ENCODE measurements at places on chromosomes 16 and 17.

GRCh38 chr17:73585583-73585982 is 58.7 kb downstream of the SDK2 start:
- no peak for DNase-seq

DNA sequence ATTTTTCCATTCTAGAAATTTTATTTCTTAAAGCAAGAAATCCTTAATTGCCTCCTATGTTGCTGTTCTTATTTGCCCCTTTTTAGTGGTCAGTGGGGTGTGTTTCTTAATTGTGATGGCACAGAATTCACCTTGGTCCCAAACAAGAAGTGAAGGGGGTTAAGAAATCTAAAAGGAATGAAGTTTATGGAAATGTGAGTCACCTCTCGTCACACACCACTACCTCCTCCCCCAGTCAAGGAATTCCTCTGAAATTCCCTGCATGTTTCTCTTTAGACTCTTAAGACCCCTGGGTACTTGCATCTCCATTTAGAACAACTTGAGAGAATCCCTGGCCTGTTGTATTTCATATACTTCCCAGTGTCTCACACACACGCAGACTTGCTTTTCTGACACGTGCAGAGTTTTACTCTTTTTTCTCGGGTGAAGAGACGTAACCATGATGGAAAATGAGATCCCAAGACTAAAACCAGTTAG is 247.4 kb downstream of the PRKCA start:
- DNase-seq: no peak

DNA sequence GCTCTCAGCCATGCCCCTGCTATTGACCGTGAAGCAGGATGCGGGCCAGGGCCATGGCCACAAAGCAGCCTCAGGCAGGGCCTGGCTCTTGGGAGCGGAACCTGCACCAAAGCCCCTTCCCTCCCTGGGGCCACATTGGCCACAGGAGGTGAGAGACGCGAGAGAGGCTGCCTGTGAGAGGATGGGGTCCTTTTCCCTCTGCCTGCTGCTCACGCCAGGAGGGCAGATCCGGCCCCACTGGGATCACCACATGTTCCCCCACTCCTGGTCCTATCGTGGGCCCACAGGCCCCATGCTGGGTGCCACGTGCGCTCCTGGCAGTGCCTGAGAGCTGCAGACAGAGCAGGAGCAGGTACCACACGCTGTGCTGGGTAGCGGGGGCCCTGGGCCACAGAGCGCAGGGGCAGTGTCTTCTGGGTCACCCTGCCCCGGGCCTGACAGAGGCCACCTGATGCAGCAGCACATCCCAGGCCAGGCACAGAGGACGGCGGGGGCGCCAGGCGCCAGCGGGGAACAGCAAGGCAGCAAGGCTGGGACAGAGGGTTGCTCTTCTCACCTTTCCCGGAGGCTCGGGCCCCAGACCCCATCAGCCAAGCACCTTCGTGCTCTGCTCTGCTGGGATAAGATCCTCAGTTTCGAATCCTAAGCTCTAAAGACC is 9.2 kb upstream of the NUDT16L1 start:
- no peak for DNase-seq

DNA sequence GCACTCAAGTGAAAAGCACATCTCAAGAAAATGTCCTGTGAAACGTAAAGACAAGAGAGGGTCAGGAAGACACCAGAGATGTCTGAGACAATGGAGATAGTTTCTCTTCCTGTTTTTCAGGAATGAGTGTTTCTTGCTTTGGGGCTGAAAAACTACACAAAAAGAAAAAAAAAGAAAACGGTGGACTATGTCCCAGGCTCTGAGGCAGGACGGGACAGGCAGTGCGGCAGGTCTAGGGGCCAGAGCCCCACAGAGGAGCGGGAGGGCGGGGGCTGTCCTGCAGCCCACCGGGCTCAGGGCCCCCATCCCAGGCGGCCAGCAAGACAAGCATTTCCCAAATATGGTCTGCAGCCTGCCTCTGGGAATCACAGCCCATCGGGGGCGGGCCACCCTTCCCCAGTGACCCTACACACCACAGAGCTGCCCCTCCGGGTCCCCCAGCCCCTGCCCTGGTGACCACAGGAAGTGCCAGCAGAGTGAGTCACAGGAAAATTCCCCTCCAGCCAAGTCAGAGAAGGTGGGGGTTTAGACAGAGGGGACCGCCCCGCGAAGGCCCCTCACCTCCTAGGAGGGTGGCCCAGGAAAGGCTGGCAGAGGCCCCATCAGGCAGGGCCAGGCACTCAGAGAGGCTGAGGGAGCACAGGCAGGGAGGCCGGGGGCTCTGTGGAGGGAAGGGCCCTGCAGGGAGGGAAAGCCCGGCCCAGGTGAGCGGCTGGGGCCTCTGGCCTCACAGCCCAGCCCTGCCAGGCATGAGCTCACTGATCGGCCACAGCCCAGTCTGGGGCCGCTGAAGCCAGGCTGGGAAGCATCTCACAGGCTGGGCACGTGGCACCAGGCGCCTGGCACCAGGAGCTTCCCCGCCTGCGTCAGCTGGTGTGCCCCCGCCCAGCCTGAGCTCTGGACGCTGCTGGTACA is 6.3 kb downstream of the BCAR1 start:
- DNase-seq: no peak

DNA sequence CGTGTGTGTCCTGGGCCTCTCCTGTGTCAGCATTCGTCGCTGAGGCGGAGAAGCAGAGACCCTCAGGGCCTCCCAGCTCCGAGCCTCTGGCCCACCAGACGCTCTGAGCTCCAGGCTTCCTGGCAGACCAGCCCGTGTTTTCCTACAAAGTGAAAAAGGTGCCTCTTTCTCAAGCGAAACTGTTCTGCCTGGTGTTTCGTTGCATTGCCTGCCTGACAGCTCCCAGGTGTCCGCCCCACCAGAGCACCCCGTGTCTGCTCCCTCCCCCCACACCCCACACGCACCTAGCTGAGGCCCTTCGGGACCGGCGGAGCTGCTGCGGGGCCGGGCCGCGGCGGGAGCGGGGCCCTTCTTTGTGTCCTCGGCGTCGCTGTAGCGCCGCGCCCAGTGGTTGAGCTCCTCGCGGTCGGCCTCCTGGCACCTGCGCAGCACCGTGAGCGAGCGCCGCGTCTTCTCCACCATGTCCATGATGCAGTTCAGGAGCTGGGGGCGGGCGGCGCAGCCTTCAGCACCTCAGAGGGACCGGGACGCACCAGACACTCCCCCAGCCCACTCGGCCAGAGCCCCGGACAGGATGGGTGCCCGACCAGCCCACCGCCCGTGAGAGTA is 14.7 kb upstream of the PABPN1L start:
- no peak for DNase-seq

DNA sequence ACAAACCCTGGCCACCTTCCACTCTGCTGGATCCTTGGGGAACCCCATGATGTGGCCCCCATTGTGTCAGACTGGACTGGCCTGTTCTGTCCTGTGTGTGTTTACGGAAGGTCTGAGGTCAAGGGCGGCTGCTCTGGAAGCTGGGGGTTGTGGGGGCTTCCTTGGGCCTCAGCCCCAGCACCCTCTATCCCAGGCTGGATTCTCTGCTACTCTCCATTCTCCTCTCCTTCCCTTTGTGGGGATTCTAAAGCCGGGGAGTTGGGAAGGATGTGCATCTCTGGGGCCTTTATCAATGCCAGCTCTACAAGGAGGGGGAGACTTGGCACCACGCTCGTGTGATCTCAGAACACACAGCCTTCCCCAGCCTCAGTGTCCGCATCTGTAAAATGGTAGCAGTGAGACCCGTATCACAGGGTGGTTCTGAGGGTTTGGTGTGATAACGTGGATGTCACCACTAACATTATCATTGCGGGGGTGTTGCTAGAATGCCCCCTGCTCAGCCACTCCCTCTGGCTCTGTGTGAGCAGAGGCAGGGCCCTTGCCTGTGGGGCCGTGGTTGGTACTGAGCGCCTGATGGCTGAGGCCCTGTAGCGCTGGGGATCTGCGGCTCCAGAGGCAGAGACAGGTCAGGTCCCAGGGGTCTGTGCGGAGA is 18.1 kb downstream of the ADGRG1 start:
- no peak for DNase-seq

DNA sequence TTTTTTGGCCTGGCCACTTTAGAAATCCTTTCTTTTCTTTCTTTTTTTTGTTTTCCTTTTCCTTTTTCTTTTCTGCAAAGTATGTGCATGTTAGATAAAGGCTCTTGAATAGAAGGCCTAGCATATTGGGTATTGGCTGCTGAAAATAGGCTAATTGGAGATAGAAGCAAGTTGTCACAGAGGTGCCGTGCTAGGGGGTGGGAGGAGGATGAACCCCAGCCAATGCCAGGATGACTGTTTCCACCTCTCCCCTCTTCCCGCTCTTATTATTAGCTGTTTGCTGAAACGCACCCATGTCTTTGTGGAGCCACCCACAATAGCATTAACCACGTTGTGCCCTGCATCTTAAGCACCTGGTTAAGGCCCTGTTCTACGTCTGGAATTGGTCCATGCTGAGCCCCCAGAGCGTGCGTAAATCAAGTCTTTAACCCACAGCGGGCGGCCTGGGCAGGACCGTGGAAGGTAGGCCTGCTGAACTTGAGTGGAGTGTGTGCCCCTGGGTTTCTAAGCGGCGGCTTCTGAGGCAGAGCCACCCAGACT is 123.6 kb downstream of the MSI2 start:
- no peak for DNase-seq

DNA sequence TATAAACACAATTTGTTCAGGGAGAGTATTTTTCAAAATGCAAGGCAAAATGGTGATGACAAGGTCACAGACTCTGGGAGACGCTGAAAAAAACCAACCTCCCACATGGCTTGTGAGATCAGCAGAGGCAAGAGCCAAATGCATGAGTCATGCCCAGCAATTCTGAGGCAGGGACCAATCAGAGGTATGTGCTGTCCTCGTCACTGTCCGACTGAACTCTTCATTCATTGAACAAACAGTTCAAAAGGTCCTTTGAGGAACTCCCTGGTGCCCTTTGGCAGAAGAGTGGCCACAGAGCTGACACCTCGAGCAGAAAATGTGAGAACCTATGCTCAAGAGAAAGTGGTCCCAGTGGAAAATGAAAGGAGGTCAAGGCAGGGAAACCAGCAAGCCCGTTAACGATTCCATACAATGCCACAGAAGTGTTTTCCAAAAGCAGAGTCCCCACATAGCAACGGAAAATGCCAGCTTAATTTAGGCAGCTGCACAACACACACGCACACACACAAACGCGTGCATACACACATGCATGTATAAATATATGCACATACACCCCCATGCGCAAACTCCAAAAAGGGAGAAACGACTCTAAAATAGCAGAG is 50.9 kb downstream of the CDH11 start:
- no peak for DNase-seq

GRCh38 chr16:24052329-24053098 is 203.6 kb upstream of the CACNG3 start:
- no peak for DNase-seq

- no peak for DNase-seq
Measured at GRCh38 chr17:72996791-72997190, 95.7 kb downstream of the SLC39A11 start.

DNA sequence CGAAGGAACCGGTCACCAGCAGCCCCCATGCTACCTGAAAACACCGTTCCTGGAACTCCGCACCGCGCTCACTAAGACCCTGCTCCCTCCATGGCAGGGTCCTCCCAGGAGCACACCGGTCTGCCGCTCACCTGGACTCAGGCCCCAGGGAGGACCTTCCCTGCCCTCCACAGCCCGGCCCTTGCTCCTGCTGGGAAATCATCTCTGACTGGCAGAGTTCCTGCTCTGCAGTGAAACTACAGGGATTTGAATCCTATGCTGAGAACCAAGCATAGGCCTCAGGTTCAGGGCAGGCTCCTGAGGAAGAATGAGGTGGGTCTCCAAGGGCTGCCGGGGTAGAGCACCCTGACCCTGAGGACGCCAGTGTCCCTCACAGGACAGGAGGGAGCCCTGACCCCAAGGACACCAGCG is 88.5 kb downstream of the KCNJ12 start:
- no peak for DNase-seq

- no peak for DNase-seq
Measured at GRCh38 chr16:83027973-83028372, 401.2 kb downstream of the CDH13 start.

GRCh38 chr17:41049110-41049509 is 2.0 kb upstream of the KRTAP2-1 start:
- DNase-seq: no peak

GRCh38 chr16:19175492-19176262 is 7.6 kb downstream of the SYT17 start:
- DNase-seq: no peak

All from CD4-positive, alpha-beta T cell (primary cell).